ENCODE measurements at places on chromosomes 16 and 17.

- peak; percentile 53 for DNase-seq
Measured at GRCh38 chr16:50665128-50665878, 15.8 kb downstream of the SNX20 start.

DNA sequence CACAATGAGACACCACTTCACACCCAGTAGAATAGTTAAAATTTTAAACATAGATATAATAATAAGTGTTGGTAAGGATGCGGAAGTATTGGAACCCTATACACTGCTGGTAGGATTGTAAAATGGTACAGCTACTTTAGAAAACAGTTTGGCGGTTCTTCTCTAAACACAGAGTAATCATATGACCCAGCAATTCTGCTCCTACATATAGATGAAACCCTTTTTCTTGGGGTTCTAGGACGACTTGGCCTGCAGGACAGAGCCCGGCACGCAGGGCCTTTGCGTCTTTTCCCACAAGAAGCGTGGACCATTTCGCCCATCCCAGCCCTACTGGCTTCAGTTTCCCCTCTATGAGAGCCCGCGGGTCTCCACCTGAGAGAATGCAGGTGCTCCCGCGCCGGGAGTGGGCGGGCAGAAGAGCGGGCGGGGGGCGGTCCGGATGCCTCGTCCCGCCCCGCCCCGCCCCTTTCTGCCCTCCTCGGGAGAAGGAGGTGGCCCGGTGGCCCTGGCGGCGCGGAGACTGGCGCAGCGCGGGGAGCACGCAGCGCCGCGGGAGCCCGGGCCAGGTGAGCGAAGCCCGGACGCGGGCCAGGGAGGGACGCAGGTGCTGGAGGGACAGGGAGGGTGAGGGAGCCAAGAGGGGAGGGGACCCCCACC is at the start of gene SDR42E2:
TSS of gene SDR42E2 (plus strand) at position 508 of the 657 bp plus-strand sequence. CDS start 3,077 bp downstream, outside the sequence.
- no peak for DNase-seq

GRCh38 chr16:21652453-21652852 is at the start of gene IGSF6:
Gene IGSF6 (minus strand): TSS chr16:21652608. CDS start chr16:21652598, 10 bp downstream.
- DNase-seq: no peak

- no peak for DNase-seq
Measured at GRCh38 chr17:50634224-50634914, at the start of gene ABCC3. Gene ABCC3 (plus strand): TSS chr17:50634881. CDS start chr17:50634937, 56 bp downstream.

GRCh38 chr17:65400701-65401100 is 160.7 kb downstream of the AXIN2 start:
- DNase-seq: no peak

DNA sequence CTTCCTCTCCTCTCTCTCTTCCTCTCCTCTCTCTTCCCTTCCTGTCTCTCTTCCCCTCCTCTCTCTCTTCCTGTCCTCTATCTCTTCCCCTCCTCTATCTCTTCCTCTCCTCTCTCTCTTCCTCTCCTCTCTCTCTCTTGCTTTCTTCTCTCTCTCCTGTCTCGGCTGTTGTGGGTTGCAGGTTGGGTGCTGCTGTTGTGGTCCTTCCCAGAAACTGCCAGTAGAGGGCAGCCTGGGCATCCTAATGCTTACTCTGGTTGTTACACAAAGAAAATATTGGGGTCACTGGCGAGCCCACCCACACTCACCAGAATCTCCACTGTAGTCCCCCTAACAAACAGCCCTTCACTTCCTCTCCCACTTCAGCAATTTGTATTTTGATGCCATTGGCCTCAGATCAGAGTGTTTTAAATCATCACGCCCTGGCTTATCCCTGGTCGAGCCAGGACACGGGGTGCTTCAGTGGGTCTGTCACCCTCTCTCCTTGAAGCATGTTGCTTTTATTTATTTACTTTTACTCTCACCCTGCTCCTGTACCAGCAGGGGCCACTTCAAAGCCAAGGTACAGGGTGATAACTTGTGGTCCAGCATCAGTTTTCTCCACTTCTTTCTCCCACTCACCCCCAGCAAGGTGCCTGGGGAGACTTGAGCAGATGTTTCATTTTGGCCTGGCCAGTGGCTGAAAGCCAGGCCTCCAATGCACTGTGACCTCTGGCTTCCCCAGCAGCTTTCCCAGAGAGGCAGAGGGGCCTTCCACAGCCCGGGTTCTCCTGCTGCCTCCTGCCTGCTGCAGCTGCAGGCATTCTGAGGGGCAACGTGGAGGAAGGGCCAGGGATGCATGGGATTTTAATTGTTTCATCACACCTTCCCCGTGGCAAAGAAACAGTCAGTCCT is 4.7 kb upstream of the MMP15 start:
- DNase-seq: peak; percentile 58

DNA sequence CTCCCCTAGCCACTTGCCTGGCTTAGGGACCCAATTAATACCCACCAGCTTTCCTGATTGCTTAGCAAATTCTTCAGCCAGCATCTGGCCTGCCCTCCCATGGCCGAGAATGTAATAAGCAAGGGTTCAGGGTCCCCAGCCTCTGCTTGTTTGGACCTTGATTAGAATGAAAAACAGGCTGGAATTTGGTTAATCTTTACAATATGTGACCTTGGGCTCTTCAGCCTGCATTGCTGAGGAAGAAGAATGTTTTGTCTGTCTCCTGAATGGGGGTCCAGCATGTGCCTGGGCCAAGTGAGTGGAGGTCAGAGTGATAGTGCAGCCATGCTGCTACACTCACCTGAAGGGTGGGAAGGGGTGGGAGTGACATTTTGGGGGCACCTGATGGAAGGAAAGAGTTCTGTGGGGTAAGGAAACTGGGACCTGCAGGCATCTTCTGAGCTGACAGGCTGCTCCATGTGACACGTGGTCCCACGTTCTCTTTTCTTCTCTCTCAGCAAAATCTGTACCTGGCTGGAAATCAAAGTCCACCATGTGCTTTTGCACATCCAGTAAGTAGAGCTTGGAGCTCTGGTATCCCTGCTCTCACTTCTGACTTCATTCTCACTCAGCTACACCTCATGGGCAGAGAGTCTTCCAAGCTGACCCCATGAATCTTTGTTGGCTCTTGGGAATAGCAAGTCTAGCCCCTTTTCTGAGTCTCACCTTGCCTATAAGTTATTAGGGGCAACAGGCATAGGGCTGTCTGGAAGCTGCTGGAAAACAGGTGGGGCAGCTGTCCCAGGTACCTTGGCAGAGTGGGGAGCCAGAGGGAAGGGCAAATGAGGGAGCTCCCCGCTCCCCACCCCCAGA is 5.3 kb downstream of the TMEM106A start:
- no peak for DNase-seq

GRCh38 chr16:66036793-66037715 is 329.4 kb upstream of the CDH5 start:
- no peak for DNase-seq

- DNase-seq: no peak
Measured at GRCh38 chr17:4931963-4932362, at the start of gene GP1BA. Gene GP1BA (plus strand): TSS chr17:4932277. CDS start chr17:4932605, 328 bp downstream.

DNA sequence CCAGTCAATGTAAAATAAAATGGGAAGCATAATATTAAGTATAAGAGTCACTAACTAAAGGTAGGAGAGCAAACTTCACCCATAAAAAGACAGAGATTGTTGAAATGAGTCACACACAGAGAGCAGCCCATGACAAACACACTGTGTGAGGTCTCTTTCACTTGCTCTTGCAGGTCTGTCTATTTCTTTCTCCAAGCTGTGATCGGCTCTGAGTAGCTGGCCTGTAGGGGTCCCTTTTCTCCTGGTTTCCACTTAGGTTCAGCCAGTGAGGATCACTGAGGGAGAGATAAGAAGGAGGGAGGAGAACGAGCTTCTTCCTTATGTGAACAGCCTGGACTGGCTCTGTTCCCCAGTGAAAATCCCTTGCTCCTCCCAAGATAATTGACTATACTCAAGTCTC is 133.7 kb upstream of the HS3ST3A1 start:
- DNase-seq: no peak

DNA sequence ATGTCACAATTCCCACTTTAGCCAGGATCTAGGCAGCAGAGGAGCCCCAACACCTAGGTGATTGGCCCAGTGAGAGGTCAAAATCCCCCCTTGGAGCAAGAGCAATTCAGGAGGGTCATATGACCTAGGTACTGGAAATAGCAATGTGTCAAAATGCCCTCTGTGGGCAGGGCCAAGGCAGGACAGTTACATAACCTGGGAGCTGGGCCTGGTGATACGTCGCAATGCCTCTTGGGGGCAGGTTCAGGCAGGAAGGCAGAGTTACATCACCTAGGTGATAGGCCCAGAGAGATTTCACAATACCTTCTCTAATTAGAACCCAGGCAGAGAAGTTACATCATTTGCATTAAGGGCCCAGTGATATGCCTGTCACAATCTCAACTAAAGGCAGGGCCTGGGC is 1906.3 kb downstream of the TP53TG3F start:
- no peak for DNase-seq

DNA sequence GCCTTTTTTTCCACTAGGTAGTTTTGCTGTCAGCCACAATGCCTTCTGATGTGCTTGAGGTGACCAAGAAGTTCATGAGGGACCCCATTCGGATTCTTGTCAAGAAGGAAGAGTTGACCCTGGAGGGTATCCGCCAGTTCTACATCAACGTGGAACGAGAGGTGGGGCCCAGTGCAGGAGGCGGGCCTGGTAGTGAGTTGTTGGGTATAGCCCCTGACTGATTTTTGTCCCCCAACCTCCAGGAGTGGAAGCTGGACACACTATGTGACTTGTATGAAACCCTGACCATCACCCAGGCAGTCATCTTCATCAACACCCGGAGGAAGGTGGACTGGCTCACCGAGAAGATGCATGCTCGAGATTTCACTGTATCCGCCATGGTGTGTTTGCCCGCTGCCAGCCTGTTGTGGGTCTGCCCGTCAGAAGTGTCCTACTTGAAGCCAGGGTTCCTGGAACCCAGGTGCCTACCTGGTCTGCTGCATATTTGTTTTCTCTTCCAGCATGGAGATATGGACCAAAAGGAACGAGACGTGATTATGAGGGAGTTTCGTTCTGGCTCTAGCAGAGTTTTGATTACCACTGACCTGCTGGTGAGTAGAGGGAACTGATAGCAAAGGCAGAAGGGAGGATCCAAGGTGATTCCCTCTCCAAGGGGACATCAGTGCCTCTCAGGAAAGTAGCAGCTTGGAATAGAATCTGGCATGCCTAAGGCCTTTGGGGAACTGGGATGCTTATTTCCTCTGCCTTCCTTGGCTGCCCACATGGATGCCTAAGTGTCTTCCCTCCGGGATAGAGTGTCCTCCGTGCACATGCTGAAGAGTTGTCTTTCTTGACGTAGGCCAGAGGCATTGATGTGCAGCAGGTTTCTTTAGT is 1.9 kb upstream of the CD68 start:
- no peak for DNase-seq

DNA sequence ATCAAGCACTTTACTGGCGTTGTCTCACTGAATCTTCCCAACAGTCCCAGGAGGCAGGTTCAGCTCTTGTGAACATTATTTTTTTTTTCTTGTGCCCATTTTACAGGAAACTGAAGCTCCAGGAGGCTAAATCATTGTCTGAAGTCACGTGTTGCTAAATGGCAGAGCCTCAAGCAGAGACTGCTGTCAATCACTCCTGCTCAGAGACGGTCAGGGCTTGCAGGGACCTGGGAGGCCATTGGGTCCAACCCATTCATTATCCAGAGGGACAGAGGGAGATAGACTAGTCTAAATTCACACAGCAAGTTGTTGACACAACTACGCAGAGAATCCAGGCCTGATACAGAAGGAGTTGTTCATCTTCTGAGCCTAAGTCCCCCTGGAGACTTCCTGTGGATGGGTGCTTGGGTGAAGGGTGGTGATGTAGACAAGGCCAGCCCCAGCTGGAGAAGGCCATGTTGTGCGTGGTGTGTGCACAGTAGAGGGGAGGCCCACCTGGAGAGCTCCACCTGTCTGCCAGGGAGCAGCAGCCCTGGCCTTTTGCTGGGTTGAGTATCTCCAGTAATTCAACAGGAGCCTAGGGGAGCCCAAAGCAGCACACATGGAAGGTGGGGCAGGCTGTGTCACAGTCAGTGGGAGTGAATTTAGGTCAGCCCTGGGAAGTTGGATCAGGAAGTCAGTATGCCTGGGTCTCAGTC is 24.3 kb upstream of the C1QL1 start:
- DNase-seq: no peak

- no peak for DNase-seq
Measured at GRCh38 chr16:2824626-2825025, 5.5 kb upstream of the ZG16B start.

GRCh38 chr16:85664580-85665372 is 24.0 kb downstream of the GINS2 start:
- DNase-seq: no peak

DNA sequence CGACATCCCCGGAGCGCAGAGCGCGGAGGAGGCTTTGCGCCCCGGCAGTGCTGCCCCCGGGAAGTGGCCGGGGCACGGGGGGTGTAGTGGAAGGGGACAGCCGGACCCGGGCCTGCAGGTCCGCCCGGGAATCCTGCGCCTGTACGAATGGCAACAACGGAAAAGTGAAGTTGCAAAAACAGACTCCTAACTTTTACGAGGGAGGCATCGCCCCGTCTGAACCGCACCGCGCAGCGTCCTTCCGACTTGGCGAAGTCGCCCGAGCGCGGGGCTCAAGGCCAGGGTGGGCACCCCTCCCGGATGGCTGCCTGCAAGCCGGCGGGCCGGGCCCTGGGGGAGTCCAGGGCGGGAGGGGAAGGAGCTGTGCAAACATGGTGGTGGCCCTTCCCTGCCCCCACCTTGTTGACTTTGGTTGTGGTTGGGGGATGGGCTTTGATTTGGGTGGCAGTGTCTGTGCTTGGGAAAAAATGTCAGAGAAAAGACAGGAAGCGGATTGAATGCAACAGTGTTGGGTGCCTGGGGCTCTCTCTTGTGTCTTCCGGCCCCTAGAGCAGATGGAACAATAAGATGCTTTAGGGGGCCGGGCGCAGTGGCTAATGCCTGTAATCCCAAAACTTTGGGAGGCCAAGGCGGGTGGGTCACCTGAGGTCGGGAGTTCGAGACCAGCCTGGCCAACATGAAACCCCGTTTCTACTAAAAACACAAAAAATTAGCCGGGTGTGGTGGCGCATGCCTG is 675 bp downstream of the RNF213 start:
- peak; percentile 21 for DNase-seq

- DNase-seq: no peak
Measured at GRCh38 chr17:42185621-42185930, 324 bp upstream of the HCRT start.

GRCh38 chr16:68276223-68276622 is 11.9 kb downstream of the SLC7A6 start:
- no peak for DNase-seq

DNA sequence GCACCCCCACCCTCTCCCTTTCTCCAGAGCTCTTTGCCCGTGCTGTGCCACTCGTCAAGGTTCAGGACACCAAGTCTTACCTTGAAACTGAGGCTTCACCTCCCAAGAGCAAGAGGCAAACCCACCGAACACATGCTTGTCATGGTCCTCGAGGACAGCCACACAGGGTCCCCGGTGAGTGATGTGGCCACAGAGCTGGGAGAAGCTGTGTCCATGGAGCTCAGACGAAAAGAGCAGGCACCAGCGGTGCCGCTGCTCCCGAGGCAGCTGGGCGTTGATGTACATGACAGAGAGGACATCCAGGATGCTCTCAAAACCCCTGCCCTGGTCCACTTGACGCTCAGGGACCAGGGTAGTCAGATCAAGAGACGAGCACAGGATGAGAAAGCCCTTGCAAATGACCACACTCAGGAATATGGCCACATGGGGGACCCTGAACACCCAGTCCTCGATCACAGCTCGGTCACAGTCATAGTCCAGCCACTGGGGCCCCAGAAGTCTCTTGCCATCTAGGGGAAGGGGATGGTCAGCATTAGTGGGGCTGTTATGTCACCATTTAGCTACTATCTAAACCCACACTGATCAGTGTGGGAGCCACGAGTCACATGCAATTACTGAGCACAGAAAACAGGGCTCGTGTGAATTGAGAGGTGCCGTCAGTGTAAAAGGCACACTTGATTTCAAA is 17.8 kb downstream of the MEAK7 start:
- no peak for DNase-seq

GRCh38 chr16:72197545-72197944 is 25.6 kb upstream of the PMFBP1 start:
- no peak for DNase-seq

- no peak for DNase-seq
Measured at GRCh38 chr16:5072334-5073278, 963 bp downstream of the ALG1 start.

Measured in amygdala (tissue), 56 donors.